A549 treated with AZD2906 at 1 μM for 4 hours (cell line): ENCODE measurements at places on chromosomes 3 and 15. TPM values are rescaled to one million over a fixed set of nuclear protein-coding genes. Genes with fewer than 3 reads are reported as not detected.

HPS3 gene
- total RNA-seq: 30.8 to 33.9 TPM (median 33.0 TPM) in 5 replicates

ATP13A5 gene
- total RNA-seq: not detected in 5 replicates

KIF15 gene
- total RNA-seq: 7.4 to 12.6 TPM (median 7.8 TPM) in 5 replicates

PDZRN3 gene
- 0.07 TPM in 1 of 5 replicates, not detected in the others for total RNA-seq

PARL gene
- total RNA-seq: 60.4 to 67.0 TPM (median 65.4 TPM) in 5 replicates

CLRN1 gene
- total RNA-seq: not detected in 5 replicates

ITIH4 gene
- total RNA-seq: 0.59 to 0.84 TPM (median 0.62 TPM) in 5 replicates

TMEM40 gene
- 0.26 to 0.47 TPM (median 0.30 TPM) in 5 replicates for total RNA-seq

A4GNT gene
- total RNA-seq: not detected in 5 replicates

THSD4 gene
- 22.9 to 26.2 TPM (median 24.7 TPM) in 5 replicates for total RNA-seq

ANXA2 gene
- total RNA-seq: 5,144 to 6,048 TPM (median 5,358 TPM) in 5 replicates

KLHL6 gene
- total RNA-seq: 0.01 TPM in 1 of 5 replicates, not detected in the others

CLDN16 gene
- total RNA-seq: 0.03 to 0.16 TPM (median 0.09 TPM) in 5 replicates

MRAS gene
- total RNA-seq: 6.3 to 9.5 TPM (median 8.2 TPM) in 5 replicates

PRR20G gene
- total RNA-seq: 1.4 to 2.8 TPM (median 2.6 TPM) in 5 replicates

GRIP2 gene
- total RNA-seq: 0.53 to 1.4 TPM (median 1.3 TPM) in 5 replicates

GCHFR gene
- total RNA-seq: 7.1 to 9.5 TPM (median 8.3 TPM) in 5 replicates

IQCF5 gene
- total RNA-seq: not detected in 5 replicates

ACAN gene
- 0.66 to 1.4 TPM (median 0.94 TPM) in 5 replicates for total RNA-seq

EBLN2 gene
- 0.31 to 0.60 TPM (median 0.35 TPM) in 5 replicates for total RNA-seq

ZMYND10 gene
- total RNA-seq: 0.91 to 1.8 TPM (median 1.2 TPM) in 5 replicates

CCDC32 gene
- 11.0 to 22.3 TPM (median 13.3 TPM) in 5 replicates for total RNA-seq

HRG gene
- not detected in 5 replicates for total RNA-seq

CD80 gene
- total RNA-seq: 0.03 TPM in 1 of 5 replicates, not detected in the others

DPPA2 gene
- not detected in 5 replicates for total RNA-seq

NCKIPSD gene
- total RNA-seq: 8.7 to 13.5 TPM (median 11.4 TPM) in 5 replicates

TRIM42 gene
- total RNA-seq: not detected in 5 replicates

RFTN1 gene
- 3.0 to 3.5 TPM (median 3.1 TPM) in 5 replicates for total RNA-seq

CPB1 gene
- not detected in 5 replicates for total RNA-seq

CCDC191 gene
- 1.3 to 1.9 TPM (median 1.5 TPM) in 5 replicates for total RNA-seq

CIAO2A gene
- 110 to 169 TPM (median 116 TPM) in 5 replicates for total RNA-seq

PTH1R gene
- total RNA-seq: 0.72 to 2.3 TPM (median 1.4 TPM) in 5 replicates

GXYLT2 gene
- 1.1 to 1.7 TPM (median 1.6 TPM) in 5 replicates for total RNA-seq

SACM1L gene
- total RNA-seq: 13.5 to 16.2 TPM (median 15.6 TPM) in 5 replicates

SLC9C1 gene
- not detected in 5 replicates for total RNA-seq

FAM3D gene
- total RNA-seq: not detected in 5 replicates

PCCB gene
- 27.3 to 30.1 TPM (median 28.3 TPM) in 5 replicates for total RNA-seq

FHIT gene
- 0.61 to 1.3 TPM (median 0.75 TPM) in 5 replicates for total RNA-seq

CAPN3 gene
- 0.17 to 0.36 TPM (median 0.22 TPM) in 5 replicates for total RNA-seq

PLD1 gene
- total RNA-seq: 6.3 to 8.9 TPM (median 8.0 TPM) in 5 replicates

TMEM44 gene
- total RNA-seq: 8.1 to 11.3 TPM (median 10.6 TPM) in 5 replicates

ALG1L2 gene
- not detected in 5 replicates for total RNA-seq

MUC20 gene
- total RNA-seq: 0.30 to 0.87 TPM (median 0.61 TPM) in 5 replicates

ROBO1 gene
- total RNA-seq: 8.3 to 18.4 TPM (median 13.3 TPM) in 5 replicates
